EL (cell line): ENCODE measurements at places on chromosomes 2 and 18.
A peak's percentile ranks its signal among the peaks of the same experiment; 100 is the strongest.

DNA sequence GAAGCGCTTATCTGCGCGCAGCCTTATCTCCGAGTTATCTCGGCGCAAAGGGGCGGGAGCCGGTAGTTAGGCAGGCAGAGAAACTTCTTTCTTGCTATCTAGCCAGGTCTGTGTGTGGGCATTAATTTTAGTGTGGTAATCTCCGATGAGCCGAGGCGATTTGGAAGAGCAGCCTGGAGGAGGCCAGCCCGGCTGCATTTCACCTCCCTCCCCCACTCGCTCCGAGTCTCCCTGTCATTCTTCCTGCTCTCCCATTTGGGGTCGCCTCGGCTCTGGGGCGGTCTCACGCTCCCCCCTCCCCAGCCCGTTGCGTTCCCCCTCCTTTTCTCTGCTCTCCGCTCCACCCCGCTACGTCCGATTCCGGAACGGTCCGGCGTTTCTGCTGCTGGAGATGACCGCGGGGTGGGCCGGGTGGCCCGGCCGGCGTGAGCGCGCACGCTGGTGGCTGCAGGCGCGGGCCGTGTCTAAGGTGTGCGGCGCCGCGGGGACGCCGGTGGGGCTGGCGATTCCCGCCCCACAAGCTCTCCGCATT, 566 bp downstream of the GATA6 start:
- DNase-seq = no peak

DNA sequence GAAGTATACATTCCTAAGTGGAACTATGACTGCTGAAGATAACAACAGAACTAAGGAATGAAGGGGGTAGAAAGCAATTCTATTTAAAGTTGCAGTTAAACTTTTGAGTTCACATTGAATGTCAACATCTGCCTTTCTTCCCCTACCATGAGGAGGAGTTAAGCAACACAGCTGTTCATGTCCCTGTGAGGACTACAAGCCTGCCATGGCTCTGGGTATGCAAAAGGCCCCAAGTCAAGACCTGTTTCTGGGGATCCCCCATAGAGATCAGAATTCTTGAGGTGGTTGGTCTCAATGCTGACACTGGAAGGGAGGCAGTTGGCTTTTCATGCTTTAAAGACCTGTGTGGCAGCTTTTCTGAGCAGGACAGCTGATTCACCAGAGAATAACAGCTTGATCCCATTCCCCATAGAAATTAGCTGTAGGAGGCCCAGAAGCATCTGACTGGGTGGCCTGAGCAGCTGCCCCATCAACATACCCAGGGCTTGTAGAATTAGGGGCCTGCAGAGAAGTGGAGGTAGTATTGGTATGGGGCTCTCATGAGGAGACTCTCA, 131.0 kb downstream of the SETBP1 start:
- DNase-seq = no peak

DNA sequence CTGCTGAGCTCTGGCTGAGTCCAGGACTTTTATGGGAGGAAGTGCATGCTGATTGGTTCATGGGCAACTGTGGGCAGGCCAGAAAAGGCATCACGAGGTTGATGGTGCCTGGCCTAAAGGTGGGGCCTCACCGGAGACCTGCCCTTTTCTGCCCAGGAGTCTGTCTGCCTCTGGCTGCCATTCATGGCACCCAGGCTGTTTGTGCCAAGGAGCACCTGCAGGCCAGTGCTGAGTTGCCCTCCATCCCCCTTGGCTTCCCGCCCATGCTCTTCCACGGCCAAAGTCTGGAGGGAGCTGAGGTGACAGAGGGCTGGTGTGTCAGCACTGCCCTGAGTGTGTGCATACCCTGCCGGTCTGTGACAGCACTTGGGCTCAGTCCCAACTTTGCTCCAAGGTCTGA, 123.2 kb downstream of the PTH2R start:
- no peak for DNase-seq

GRCh38 chr2:85444629-85445172, 26.2 kb downstream of the SH2D6 start:
- peak; percentile 37 for DNase-seq

GRCh38 chr18:48564139-48564538, 25.3 kb downstream of the CTIF start:
- DNase-seq = no peak

DNA sequence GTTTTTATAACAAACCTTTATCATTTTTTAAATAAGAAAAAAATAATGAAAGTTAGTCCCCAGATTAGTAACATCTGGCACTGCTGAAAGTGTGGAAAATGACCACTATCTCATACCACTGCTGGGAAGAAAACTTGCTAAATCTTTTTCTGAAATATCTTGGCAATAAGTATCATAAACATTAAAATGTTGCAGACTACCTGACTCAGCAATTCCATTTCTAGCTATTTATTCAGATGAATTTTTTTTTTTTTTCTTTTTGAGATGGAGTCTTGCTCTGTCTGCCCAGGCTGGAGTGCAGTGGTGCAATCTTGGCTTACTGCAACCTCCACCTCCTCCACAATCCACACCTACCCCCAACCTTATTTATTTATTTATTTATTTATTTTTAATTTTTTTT, 35.3 kb upstream of the SOS1 start:
- no peak for DNase-seq

GRCh38 chr2:202118168-202118567, 45.1 kb downstream of the KIAA2012 start:
- DNase-seq = no peak

- DNase-seq = no peak
These were observed 93.1 kb downstream of the MBP start for GRCh38 chr18:77039196-77040130.

DNA sequence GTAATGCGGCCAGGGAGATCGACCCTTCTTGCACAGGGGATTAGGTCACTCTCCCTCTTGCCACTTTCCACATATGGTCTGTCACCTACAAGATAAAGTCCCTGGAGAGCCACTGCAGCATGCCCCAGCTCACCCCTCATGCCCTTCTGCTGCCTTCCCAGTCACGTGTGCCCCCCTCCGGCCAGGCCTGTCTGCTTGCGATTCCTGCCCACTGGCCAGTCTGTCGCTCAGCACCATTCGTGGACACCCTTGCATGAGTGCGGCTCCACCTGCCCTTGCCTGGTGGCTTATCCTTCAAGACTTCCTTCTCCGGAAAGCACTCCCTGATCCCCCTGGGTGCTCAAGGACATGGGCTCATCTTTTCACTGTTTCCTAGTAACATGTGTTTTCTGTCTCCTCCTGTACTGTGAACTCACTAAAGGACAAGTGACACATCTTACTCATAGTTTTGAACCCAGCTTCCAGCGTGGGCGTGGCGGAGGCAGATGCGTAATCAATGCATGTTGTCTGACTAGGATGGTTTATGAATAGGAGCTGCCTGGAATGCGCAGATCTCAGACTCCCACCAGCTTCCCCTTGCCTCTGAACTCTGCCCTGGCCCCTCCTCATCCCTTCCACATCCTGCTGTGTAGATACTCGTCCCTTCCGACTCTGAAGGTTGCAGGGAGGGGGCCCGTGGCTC, 7.8 kb upstream of the NT5DC4 start:
- DNase-seq = peak; percentile 41

GRCh38 chr2:138787053-138787666, 7.0 kb upstream of the NXPH2 start:
- peak; percentile 28 for DNase-seq

- DNase-seq = peak; percentile 65
These were observed 34.5 kb downstream of the SLC4A3 start for GRCh38 chr2:219661955-219662395.

DNA sequence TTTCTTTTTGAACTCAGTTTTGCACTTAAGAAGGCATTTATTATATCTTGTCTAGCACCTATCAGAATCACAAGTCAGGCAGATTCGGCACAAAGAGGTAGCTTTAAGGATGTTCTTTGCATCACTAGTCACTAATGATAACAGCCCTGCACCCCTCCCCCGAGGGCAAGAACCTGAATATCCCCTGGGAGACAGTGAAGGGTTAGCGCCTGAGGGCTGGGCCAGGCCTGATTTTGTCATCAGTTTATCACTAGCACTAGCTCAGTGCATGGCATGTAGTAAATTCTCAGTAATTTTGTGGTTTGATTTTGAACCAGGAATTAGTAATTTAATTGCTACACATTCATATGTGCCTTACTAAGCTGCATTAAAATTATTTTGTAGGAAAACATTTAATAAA, 23.9 kb upstream of the HS6ST1 start:
- DNase-seq = peak; percentile 34

GRCh38 chr2:238080518-238080917, 19.6 kb upstream of the ESPNL start:
- DNase-seq = no peak

GRCh38 chr2:182542501-182543258, 115.8 kb upstream of the PDE1A start:
- DNase-seq = peak; percentile 15

- no peak for DNase-seq
These were observed 152.9 kb downstream of the ARL4C start for GRCh38 chr2:234344012-234344411.

GRCh38 chr2:37501113-37501512, 156.7 kb downstream of the QPCT start:
- DNase-seq = no peak

- DNase-seq = no peak
These were observed 3.1 kb downstream of the KCNE4 start for GRCh38 chr2:223055140-223055539.

DNA sequence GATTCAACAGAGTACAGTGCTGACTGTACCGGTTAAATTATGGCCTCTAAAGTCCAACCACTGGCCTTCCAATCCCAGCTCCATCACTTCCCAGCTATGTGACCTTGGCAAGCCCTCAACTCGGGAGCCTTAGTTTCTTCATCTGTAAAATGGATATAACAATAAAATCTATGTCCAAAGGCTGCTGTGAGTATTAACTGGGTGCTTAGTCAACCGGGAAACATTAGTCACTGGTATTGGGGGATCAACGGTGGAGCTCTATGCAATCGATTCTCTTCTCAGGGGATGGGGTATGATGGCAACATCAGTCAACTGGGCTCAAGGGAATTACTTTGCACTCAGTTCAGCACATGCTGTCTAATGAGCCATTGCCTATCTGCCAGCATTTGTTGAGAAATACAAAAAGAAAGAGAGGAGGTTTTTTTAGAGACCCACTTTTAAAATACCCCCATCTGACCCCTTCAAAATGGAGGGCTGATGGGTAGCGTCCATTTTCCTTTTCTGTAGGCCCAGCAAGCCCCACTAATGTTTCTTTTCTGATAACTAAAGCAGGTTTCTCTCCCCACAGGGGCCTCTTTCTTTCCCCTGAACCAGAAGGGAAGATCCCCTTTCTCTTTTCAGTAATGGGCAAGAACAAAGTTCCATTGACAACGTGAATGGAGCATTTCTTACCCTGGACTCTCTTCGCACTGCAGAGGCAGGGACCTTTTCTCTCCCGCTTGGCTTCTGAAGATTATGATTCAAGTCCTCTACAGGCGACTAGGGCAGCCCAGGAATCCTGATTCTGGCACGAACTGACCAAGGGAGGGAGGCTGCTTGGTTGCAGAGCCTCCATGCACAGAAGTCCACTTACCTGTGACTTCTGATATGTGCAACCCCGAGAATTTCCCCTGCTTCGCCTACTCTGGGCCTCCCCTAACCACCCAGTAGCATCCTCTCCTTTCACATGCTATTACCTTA, 8.7 kb upstream of the AGFG1 start:
- no peak for DNase-seq

DNA sequence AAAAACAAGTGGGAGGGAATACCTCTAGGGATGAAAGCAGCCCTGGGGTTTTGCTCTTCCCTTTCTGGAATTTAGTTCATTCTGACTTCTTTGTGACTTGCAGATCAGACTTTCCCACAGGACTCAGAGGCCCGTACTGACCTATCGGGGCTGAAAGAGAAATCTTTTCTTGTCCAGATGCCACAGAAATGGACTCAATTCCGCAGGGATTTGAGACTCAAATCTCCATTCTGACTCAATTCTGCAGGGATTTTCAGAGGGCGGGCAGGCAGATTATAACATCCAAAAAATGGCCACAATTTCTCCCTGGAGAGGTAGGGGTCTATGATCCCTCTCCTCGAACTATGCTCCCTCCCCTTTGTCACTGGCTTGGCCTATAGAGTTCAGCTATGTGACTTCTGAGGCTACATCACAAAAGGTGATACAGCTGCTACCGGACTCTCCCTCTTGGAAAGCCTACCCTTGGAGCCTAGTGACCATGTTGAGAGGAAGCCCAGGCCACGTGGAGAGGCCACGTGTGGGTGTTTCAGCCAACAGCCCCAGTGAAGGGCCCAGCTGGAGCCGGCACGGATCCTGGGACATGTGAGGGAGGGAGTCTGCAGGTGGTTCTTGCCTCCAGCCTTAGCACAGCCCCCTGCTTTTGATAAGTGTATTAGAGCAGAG, 4.8 kb upstream of the EFHD1 start:
- DNase-seq = no peak

DNA sequence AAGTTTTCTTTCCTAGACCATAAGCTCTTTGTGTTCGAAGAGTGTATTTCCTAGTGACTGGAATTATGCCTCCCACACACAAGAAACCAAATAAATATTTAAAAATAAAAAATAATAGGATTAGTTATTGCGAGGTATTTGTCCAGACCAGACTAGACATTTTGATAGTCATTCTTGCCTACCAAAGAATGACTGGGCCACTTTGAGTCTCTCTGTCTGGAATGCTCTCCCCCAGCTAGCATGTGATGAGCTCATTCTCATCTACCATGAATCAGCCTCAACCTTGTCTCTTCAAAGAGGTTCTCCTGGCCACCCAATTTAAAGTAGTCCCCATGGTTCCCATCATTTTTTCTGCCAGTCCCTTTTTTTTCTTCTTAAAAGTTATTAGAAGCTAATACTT, 13.9 kb upstream of the DSC1 start:
- no peak for DNase-seq

GRCh38 chr2:24049485-24050021, at the start of gene FKBP1B:
FKBP1B (plus strand) TSS chr2:24049741; CDS start chr2:24049850, 109 bp downstream.
- peak; percentile 74 for DNase-seq

DNA sequence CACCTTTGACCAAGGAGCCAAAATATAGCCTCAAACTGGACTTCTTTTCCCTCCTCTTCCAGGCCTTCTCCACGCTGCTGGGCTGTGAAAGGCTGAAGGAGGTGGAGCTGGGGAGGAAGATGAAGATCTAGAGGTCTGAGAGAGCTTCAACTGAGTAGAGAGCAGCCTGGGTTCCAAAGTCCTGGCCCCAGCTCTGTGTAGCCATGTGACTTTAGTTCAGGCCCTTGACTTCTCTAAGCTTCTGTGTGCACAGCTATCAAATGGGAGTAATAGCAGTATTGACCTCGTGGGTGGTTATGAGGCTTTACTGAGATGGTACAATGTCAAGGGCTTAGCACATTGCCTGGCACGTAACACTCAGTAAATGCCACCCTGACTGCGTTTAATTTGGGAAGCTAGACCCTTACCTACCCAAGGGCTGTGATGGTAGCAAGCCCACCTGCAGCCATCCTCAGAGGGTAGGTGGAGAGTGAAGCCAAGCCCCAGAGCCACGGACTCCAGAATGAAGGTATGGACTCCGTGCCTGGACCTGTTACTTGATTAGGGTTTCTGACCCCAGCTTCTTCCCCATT, 38.4 kb downstream of the SERTAD2 start:
- no peak for DNase-seq

GRCh38 chr2:109647636-109648035, 33.5 kb downstream of the SOWAHC start:
- peak; percentile 77 for DNase-seq
